ENCODE measurements at places on chromosomes 3 and 15.

DNA sequence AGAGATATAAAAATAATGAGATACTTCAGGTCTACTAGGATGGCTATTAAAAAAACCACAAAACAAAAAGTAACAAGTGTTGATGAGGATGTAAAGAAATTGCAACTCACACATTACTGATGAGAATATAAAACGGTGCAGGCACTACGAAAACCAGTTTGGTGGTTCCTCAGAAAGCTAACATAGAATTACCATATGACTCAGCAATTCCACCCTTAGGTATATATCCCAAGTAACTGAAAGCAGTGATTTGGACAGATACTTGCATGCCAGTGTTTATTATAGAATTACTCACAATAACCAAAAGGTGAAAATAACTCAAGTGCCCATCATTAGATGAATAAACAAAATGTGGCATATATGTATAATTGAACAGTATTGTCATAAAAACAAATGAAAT, 87.5 kb upstream of the MELTF start:
- DNase-seq: no peak

DNA sequence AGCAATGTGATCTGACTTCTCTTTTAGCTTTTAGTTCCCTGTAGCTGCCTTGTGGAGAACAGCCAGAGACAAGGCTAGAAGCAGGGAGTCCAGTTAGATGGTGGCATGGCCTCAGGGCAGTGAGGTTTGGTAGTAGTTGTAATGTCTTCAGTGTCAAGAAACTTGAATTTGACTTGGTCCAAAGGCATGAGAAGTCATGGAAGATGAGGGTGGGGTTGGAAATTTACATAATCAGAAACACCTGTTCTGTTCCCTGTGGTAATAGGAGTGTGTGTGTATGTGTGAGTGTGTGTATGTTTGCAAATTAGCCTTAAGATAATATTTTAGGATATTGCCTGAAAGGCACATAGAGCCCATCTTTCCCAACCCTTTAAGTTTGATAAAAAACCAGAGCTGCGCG, 55.2 kb upstream of the GCNT3 start:
- no peak for DNase-seq

DNA sequence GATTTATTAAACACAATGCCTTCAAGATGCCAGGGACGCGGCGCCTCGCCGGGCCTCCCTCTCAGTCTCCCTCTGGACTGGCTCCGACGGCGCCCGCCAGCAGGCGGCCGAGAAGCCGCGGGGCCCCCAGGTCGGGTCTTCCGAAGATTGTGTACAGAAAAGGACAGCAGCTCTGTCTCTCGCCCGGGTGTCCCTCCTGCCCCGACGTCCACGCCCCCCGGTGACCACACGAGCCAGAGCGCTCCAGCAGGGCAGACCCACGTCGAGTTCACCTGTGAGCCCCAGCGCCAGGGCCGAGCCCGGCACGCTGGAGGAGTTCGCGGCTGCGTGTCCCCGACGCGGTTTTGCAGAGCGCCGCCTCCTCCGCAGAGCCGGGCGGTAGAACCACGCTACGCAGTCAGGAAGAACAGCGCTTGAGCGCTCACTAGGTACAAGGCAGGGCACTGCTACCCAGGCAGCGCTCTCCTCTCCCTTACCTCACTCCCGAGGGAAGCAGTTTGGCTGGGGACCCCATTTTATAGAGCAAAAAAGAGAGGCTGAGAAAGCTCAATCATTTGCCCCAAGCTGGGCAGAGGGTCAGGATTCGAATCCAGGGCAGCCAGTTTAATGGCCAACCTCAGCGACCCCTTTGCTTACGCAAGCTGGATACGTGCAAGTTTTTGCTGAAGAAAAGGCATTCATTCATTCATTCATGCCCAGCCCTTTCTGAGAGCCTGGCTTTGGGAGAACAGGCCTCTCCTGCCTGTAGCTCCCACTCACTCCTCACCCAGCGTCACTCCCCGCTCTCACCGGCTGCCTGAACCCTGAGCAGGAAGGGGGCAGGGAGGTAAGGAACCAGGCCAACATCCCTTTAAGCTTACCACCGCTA, 3.0 kb upstream of the TLE3 start:
- DNase-seq: peak; percentile 16

DNA sequence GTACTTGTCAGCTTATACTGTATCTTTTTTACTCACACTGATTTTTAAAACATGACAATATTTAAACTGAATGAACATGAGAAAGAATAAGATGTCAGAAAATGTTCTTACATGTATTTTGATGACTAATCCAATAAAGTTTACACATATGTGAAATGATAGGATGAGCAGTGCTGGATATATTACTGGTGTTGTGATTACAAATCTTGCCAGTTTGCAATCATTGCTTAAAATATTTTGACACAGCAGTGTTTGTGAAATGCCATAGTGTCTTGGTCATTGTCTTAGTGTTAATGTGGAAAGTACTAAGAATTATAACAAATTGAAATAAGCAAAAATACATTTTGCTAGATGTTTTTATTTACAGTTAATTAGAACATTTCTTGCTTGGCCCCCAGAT, 118.7 kb upstream of the MLF1 start:
- DNase-seq: no peak

DNA sequence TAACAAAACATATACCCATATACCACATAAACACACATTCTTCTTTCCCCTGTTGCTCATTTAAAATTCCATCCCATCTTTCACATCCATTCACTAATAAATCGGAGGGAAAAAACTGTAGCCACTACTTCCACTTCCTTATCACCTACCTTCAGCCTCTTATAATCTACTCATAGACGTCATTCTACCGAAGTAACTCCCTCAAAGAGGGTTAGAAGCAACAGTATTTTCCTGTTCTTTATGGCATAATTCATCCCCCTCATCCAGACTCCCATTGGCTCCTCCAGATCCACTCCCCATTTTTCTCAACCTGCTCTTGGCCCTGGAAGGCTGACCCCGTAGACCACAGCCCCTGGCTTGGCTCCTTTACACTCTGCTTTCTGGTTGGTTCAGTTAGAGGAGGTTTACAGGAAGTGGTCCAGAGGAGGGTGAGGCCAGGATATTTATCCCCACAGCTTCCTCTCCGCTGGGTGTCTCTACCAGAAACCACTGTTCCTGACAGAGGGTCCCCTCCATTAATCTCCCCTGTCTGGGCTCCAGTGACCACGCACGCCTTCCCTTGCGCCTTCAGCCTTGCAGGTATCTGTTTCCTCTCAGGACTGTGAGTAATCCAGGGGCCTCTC, 46.3 kb downstream of the FMN1 start:
- no peak for DNase-seq

GRCh38 chr15:34722439-34722836, 32.4 kb downstream of the GJD2 start:
- DNase-seq: no peak

DNA sequence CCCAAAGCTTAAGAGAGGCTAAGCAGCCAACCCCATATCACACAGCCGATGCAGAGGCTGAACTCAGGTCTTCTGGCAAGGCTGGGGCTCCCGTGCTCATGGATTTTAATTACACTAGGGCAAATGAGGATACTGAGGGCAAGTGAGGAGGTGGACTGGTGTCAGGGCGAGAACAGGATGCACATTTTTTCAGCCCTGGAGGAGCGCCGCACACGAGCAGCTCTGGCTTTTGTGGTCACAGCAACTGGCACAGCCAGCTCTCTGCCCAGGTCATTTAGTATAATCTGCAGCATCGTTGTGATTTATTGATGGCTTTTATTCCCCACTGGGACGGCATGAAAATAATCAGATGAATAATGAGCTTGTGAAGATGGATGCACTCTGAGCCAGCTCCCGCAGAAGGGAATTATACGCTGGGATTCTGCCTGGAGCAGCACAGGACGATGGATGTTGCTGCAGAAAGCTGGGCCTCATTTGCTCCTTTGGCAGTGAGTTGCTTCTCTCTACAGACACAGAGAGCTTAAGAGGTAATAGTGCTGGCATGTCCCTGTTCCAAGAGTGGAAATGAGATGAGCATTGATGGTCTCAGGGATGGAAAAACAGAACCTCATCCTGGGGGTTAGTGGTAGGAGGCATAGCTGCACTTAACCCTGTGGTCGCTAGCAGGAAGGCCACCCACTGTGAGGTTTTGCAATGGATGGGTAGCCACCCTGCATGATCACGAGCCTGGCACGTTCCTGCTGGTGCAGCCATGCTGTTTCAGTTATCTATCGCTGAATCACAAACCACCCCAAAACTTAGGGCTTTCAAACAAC, 135.4 kb downstream of the UACA start:
- DNase-seq: no peak

- DNase-seq: no peak
These were observed 56.2 kb downstream of the SH3BP5 start for GRCh38 chr3:15276028-15276724.

GRCh38 chr15:78351539-78351938, 11.4 kb downstream of the CRABP1 start:
- no peak for DNase-seq

DNA sequence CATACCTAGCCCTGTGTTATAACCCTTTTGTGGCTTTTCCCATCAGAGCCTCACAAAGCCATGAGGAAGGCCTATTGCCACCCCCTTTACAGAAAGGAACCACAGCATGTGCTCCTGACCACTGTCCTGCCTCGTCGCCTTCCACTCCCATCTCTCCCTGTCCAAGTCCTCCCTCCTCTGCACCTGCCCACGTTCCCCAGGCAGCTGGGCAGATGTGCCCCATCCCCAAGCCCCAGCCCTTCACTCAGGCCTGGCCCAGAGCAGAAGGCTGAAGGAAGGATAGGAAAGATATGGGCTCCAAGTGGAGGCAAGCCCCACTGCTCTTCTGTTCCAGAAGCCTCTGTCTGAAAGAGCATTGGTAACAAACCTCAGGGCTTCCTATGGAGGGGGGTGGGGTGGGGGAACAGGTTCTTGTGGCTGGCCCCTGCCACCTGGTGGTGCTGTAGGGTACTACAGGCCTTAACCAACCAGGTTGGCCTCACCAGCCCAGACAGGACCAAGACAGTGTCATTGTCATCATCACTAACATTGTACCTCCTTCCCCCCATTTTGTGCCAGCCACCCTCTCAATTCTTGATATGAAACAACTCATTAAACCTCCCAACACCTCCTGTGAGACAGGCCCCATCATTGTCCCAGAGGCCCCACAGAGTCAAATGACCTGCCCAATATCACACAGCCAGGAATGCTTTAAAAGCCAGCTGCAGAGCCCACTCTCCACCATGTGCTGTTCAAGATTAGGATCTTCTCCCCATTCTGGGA, 10.0 kb downstream of the POC1A start:
- DNase-seq: peak; percentile 84

- DNase-seq: no peak
These were observed 69.7 kb downstream of the KLHL25 start for GRCh38 chr15:85725019-85725418.

GRCh38 chr15:32041294-32041693, 11.0 kb downstream of the CHRNA7 start:
- no peak for DNase-seq

GRCh38 chr3:124773351-124774326, 43.4 kb downstream of the UMPS start:
- no peak for DNase-seq

GRCh38 chr15:98881526-98882520, 125.8 kb downstream of the PGPEP1L start:
- no peak for DNase-seq

DNA sequence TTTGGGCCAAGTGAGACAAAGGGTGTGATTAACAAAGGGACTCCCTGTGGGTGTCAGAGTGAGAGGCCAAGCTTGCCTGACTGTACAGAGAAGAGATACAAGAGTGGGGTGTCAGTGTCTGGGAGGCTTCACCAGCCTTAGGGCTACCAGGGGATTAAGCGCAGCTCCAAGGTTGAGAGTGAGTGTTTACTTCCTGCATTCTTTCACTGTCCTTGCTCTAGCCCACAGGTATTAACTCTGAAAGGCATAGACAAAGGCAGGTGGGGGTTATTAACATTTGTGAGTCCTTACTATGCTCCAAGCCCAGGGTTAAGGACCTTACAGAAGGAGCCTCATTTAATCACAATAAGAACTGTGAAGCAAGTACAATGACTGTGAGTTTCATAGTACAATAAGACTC, 107.6 kb downstream of the IL20RB start:
- no peak for DNase-seq

- no peak for DNase-seq
These were observed 308.9 kb downstream of the CTNNB1 start for GRCh38 chr3:41508063-41508696.

- no peak for DNase-seq
These were observed 688.8 kb upstream of the CCDC54 start for GRCh38 chr3:106688464-106688863.

DNA sequence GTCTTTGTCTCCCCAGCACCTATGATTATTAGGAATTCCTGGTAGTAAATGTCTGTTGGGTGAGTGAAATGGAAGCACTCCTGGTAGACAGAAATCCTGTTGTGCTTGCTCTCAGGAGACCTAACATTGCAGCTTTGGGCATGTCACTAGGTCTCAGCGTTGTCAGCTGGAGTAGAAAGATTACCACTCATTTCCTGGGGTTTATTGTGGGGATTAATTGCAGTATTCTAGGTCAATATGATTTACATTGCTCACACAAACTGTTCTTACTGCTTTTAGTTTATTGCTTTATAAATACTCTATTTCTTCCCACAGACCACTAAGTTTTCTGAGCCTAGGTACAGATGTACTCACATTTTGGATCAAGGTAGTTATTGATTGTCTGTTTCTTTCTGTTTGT, 5.1 kb downstream of the TSEN2 start:
- DNase-seq: no peak

- no peak for DNase-seq
These were observed 20.3 kb upstream of the NECTIN3 start for GRCh38 chr3:111051354-111051753.

DNA sequence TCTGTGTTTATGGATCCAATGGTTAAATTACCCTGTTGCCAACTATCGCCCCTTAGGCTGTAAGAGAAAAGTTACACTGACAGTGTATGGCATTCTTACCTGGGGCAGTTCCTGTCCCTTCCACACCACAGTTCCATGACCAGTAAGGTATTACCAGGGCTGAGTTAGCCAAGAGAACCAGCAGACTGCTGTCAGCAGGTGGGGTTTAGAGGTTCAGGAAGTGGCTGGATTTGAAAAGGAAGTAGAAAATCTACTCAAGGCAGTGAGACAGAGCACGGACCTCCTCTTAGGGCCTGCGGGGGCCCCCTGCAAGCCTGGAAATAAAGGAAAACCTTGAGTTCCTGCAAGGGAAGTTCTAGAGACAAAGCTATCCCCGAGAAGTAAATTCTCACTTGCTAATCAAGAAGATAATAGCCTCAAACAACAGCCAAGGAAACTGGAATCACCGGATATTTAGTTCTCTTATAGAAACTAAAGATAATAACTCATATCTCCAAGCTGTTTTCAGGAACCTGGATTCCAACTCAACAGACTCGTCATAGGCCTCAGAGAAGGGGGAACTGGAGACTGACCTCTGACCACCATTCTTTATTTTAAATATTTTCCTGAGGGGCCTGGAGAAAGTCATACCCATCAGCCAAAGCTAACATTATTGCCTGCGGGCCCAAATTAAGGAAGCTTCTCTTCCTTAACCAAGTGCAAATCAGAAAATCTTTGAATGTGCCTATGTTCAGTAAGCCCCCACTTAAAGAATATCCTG, 161.7 kb downstream of the ANXA2 start:
- no peak for DNase-seq

GRCh38 chr3:41188306-41188705, 11.0 kb upstream of the CTNNB1 start:
- DNase-seq: no peak

- no peak for DNase-seq
These were observed 1.3 kb downstream of the BNIP2 start for GRCh38 chr15:59687836-59688235.

All from stimulated activated CD4-positive, alpha-beta T cell treated with anti-CD3 and anti-CD28 coated beads, Interleukin-1b, Interleukin-23, amount 100 ng/mL, for 1 hour (primary cell).